RPMI8226 (cell line): ENCODE measurements at places on chromosomes 2 and 18.
A peak's percentile ranks its signal among the peaks of the same experiment; 100 is the strongest.

DNA sequence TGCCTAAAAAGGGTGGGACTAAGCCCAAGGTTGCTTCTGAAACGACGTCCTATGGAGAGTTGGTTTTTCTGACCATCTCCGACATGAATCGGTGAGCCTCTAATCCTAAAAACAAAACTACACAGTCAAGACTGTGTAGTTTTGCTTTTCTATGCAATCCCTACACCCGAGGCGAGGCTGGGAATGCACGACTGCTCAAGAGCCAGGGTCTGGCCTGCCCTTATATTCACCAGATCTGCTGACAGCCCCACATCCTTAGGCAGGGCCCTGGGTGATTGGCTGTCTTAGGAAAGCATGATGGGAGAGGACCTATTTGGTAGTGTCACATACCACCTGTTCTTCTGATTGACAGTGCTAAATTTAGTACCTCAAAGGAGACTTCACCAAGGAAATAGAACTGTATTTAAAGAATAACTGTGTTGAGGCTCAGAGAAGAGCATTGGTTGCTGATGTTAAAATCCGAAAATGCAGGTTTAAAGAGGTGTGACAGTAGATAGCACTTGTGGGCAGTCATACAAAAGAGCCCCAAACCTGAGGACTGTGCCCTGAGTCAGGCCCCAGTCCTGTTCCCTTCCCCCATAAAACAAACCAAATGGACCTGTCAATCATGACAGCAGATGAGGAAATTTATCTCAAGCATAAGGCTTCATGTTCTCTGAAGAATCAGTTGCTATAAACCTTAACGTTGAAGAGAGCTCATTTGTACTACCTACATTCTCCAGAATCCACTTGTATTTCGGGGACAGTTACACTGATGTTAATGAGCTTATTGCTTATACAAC is at the start of gene TTN:
TTN (minus strand) TSS at position 197 of the 782 bp plus-strand sequence. CDS start 2,781 bp downstream, outside the sequence.
- no peak for DNase-seq

DNA sequence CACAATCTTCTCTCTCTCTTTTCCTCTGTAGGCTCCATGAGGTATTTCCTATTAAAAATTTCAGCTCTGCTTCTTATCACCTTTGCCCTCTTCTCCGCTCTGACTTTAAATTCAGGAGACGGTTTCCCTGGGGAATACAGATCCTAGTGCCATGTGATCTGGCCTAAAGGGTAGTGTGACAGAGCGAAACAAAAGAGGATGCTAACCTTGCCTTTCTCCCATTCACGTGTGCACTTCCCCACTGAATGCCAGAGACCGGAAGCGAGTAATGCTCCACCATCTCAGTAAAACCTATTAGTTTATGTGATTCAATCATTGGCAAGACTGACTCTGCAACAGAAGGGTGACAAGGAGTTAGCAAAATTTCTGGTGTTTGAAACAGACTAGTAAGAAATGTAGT is 358.3 kb downstream of the ZNF521 start:
- no peak for DNase-seq

DNA sequence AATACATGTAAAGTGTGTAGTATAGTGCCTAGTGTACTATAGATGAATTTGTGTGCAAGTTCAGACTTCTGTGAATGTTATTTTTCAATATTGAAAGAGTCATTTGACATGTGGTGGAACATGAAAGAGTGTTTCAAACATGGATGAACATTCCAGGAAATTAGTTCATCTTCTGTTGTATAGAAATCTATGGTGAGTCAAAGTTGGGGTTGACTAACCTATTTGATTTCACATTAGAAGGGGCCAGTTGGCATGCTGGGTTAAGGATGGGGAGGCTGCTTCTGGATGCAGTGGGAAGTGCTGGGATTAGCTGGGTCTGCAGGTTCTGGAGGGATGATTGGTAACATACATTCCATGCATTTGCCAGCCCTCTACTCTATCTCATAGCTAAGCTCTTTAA is 50.6 kb downstream of the LYPD6B start:
- no peak for DNase-seq

GRCh38 chr2:56134861-56135260 is 48.9 kb upstream of the CCDC85A start:
- DNase-seq = no peak

DNA sequence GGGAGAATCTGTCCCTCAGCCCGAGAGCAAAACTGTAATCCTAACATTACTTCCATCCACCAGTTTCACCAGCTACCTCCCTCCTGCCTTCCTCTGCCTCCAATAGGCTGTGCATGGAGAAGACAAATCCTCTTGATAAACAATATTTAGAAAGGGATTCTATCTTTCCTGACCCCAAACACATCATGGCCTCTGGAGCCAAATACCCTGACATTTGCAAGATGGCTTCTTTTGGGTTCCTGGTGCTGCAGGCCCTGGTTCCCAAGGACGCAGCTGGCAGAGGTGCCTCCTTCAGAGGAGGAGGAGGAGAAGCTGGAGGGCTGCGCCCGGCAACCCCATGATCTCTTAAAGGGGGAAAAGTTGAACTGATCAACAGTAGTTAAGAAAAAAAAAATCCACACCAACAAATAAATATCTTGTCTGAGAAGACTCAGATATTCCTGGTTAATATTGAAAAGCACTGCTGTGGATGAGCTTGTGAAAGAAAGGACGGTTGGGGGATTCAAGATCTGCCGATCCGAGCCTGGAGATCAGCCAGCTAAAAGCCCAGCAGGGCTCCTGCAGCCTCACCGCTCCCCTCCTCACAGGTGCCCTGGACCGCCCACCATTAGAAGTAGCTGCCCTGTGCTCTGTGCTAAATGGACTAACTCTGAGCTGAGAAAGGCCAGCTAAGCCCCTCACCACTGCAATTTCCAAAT is 116.8 kb downstream of the MSH2 start:
- no peak for DNase-seq

DNA sequence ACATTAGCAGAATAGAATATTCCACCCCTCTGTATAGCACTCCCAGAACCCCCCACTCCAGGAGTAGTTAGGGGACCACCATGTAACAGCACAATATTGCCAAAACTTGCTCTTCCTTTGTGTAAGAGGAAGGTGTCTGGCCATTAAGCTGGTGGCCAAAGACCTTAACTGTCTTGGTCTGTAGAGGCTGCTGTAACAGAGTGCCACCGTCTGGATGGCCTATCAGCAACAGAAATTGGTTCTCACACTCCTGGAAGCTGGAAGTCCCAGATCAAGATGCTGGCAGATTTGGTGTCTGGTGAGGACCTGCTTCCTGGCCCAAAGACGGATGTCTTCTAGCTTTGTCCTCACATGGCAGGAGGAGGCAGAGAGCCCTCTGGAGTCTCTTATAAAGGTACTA is 61.6 kb upstream of the TGFA start:
- peak; percentile 45 for DNase-seq
